ENCODE measurements at places on chromosomes 7 and 10.

DNA sequence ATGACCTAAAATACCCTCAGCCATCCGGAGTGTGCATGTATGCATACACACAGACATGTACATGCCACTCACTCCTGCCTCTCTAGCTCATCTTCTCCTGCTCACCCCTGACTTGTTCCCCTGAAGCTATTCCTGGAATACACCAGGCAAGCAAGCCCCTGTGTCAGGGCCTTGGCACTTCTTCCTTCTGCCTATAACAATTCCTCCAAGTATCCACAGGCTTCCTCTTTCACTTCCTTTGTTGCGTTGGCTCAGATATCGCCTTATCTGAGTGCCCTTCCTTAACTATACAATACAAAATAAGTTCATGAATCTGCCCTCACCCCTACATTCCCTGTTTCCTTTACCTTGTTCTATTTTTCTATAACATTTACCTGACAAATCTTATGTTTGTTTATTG is 88.8 kb downstream of the NOD1 start:
- no peak for DNase-seq

- peak; percentile 14 for DNase-seq
These were observed 757 bp downstream of the ANKIB1 start for GRCh38 chr7:92246360-92247101.

DNA sequence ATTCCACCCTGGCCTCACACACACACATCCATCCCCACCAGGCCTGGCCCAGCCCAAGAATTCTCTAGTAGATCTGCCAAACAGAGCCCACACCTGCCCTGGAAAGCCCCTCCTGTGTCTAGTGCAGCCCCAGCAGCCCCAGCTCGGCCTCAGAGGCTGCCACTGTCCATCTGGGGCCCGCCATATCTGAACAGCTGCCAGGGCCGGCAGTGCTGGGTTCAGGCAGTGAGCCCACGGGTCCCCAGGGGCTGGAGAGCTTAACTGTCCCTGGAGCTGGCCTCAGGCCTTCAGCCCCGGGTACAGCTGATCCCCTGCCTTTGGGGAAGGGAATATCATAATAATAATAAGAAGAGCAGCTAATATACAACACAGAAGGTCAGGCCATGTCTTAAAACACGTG is 574 bp downstream of the MYL10 start:
- DNase-seq = no peak

GRCh38 chr10:130498934-130499333 is 362.7 kb downstream of the GLRX3 start:
- peak; percentile 3 for DNase-seq

GRCh38 chr7:15439853-15440252 is 122.0 kb downstream of the AGMO start:
- DNase-seq = no peak

DNA sequence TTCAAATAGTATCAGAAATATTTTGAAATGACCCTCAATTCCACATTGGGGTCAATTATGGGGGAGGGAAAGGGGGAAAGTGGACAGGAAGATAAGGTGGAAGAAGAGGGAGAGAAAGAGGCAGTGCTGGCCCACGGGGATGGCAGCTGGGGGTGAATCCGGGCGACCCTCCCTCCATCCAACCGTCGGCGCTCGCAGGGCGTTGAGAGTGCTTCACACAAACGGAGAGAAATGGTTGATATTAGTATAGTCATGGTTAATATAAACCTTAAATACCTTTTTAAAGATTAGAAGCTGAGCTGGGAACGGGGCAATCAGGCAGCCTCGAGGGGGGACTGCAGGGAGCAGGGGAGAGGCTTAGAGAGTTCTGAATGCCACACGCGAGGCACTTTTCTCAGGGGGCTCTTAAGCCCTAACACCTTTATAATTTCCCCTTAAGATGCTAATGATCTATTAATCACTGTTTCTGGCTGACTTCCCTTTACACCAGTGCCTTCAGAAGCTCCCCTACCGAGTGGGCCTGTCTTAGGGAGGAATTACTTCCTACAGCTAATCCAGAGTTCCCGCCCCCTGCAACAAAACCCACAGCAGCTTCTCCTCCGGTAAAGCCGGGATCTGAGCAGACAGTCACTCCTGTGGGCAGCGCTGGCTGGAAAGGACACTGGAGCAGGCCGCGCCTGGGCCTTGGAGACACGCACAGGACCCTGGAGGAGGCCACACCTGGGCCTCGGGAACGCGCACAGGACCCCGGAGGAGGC is 39.5 kb downstream of the PRKAG2 start:
- DNase-seq = no peak

Measured in progenitor cell of endocrine pancreas (in vitro differentiated cells).